ENCODE measurements at places on chromosomes 5 and 9.
A peak's percentile ranks its signal among the peaks of the same experiment; 100 is the strongest.

DNA sequence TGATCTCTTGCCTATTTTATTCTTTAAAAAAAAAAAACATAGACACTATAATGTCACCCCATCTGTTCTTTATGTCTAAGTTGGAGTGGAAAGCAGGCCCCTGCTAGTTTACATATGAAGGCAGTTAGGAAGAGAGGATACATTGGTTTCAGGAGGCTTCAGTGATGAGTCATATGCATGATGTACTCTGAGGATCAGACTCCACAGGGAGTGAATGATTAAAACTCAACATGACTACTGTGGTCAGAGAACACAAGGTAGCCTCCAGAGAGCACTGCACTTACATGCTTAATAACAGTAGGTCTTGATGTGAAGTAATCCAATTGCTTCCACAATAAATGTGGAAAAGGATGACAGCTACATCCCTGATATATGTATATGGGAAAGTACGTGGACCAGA lies 22.7 kb upstream of the FSTL4 start:
- DNase-seq: peak; percentile 59

DNA sequence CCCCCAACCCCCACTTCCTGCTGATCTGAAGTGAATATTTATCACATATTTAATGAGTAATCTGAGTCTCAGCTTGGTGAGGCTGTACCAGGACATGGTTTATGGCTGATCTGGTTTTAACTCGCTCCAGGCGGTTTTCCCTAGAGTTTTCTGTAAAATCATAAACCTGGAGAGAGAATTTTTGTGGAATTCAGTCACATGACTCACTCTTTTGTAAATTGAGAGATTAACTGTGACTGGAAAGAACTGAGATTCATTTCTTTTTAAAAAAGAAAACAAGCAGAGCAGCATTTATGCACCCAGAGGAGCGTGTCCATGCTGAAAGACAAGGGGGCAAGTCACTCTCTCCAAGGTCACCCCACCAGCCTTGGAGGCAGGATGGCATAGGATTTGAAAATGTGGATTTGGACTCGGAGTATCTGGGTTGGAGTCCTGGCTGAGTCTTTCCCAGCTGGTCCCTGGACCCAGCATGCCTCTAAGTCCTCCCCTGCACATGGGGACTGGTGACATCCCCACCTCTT lies 81.8 kb downstream of the ZNF618 start:
- DNase-seq: peak; percentile 97

GRCh38 chr5:58024151-58024550 lies 435.7 kb downstream of the PLK2 start:
- DNase-seq: no peak

GRCh38 chr9:125883565-125884217 lies 136.5 kb downstream of the PBX3 start:
- DNase-seq: no peak

DNA sequence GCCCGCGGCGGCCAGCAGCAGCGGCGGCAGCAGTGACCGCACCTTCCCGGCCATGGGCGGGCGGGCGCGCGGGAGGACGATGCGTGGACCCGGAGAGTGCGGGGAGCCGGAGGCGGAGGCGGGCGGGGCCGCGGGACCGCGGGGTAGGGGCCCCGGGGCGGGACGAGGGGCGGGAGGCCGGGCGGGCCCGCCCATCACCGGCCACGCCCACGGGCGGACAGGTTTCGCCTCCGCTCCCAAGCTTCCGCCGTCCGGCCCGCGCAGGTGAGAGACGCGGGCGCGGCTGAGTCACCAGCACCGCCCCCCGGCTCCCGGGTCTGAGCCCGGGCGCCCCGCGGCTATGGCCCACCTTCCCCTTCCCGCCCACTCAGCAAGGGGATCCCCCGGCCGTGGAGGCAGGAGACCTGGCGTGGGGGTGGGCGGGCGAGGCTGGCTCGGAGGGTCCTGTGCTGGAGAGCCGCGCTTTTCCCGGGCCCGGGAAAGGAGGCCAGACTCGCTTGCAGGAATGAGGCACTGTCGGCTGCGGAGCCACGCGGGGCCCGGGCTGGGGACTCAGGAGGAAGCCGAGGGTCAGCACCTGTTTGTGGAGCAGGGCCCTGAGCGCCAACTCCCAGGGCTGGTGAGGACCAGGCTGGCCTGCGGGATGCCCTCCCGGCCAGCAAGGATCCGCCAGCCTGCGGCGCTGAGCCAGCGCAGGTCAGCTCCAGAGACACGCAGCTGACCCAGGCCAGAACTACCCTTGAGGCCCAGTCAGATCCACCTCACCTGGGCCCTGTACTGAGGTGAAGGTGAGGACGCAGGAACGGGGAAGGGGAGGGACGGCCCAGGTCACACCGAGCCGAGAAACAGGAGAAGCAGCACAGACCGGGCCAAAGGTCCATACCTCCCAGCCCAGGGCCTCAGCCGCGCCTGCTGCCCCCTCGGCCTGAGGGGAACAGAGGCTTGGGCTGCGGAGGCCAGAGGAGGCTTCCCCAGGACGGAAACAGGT lies at the start of gene ENTPD2:
Gene ENTPD2 (minus strand): TSS at position 118 of the 988 bp plus-strand sequence. CDS start 64 bp downstream, at position 54.
- no peak for DNase-seq
